NCI-H187 treated with DMSO at 0.1 percent for 48 hours (cell line): ENCODE measurements at places on chromosomes 1 and 21.

GRCh38 chr1:53532912-53533311 is 73.7 kb downstream of the DMRTB1 start:
- DNase-seq = no peak

DNA sequence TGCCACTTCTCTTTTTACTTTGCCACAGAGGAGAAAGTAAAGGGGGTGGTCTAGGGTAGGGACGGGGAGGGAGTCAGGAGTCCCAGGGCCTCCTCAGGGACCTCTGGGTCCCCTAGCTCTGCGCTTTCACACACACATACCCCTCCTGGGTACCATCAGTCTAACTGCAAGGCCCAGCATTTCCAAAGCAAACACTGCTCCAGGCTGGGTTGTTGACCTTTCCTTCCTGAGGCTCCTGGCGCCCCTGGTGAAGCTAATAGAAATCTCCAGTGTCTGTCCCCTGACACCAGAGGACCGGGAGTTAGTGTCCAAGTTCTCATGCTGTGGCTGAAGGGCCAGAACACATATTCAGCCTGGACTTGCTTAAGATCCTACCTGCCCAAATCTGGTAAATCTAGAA is 3.9 kb downstream of the TMEM63A start:
- DNase-seq = no peak

- DNase-seq = no peak
Measured at GRCh38 chr1:170853302-170853701, 82.0 kb upstream of the MROH9 start.

DNA sequence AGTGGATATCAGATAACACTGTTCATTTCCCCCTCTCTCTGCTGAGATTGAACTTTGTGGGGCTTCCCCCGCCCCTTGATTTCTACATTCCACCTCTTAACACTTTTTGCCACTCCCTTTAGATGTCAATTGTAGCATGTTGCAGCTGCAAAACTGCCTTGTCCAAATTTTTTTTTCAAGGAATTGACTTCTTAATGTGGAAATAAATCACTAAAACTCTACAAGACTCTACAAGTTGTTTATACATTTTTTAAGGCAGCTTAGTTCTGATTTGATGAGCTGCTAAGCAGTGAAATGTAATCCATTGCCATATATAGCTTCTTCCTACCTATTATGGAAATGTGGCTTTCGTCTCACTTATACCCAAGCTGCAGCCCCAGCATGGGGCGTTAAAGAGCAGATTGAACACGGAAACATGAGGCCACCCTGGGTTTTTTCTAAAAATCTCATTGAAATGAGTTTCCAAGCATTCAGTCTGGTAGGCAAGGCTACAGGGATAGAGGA is 132.2 kb downstream of the SYT2 start:
- no peak for DNase-seq

- DNase-seq = no peak
Measured at GRCh38 chr1:47972864-47973432, 24.2 kb downstream of the TRABD2B start.

GRCh38 chr1:1973716-1974642 is 29.6 kb downstream of the CFAP74 start:
- no peak for DNase-seq

- DNase-seq = no peak
Measured at GRCh38 chr21:15247613-15248012, 182.8 kb upstream of the NRIP1 start.

DNA sequence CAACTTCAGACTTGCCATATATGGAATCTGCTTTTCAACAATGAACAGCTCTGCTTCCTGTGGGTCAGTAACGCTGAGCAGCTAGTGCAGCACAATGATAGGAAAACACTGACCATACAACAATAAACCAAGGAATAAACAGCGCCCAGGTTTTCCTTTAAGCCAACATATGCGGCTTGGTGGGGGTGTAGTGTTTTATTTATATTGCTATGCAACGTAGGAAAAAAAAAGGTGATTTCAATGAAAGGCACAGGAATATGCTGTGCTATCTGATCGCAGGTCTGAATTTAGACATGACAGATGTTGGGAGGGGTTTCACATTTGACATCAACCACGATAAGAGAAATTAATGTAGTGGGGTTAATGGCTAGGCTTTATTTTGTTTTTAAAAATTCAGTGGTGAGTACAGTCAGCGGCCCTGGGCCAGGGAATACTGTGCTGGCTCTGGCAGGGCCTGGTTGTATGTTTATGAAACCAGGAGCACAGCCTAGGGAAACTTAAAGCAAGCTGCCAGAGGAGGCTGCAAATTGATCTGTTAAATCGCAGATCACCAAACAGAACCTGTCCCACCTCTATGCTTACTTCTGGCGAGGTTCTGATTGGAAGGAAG is 4.3 kb downstream of the TSPAN2 start:
- DNase-seq = no peak

DNA sequence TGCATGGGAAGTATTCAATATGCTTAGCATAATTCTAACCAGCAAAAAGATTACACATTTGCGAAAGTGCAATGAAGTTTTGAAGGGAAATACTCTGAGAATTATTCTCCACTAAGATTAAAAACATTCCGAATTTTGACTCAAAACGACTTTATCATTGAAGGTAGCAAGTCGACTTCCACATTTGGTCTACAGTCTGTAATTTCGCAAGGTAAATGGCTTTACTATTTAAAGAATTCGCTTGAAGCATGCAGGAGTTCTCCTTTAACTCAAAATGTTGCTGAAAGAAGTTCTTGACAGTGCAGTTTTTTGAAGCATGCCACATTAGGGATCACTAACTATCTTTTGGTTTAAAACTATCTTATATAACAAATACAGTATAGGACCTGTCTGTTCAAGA is 161.0 kb upstream of the HP1BP3 start:
- no peak for DNase-seq

DNA sequence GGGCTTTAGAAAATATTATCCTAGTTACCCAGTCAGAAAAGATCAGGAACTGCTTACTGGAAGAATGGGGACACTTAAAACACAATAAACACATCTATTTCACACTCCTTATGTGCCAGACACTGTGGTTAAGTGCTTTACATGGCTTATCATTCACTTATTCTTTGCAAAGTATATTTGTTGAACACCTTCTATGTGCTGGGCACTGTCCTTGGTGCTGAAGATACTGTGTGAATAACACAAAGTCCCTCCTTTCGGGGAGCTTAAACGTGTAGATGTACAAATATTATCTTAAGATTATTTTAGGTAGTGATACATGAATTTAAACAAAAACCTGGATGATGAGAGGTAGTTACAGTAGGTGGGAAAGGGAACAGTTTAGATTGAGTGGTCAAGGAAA is 169.3 kb downstream of the ST6GALNAC5 start:
- no peak for DNase-seq

DNA sequence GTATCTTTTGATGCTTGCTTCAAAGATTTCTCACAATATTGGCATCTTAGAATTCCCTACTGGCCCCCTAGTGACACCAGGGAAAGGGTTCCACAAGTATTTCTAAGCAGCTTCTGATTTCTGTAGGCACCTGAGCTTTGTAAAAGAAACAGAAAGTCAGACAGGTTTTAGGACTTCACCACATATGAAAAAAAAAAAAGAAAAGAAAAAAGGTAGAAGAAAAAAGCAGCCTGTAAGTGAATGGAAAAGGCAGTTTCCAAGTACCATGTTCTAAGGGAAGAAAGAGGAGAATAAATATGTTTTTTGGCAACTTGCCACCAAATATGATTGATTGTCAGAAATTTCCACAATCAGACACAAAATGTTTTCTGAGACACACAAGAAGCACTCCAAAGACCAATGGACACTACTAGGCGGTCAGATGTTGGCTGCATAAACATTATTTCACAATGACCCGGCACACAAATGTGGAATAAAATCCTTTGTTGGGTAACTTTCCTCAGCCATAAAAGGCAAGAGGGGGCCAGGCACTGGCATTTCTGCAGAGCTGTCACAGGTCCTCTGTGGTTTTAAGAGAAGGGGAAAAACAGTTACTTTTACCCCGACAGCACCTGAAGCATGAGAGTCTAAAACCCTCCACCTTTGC is 12.7 kb upstream of the CPLANE2 start:
- DNase-seq = no peak

DNA sequence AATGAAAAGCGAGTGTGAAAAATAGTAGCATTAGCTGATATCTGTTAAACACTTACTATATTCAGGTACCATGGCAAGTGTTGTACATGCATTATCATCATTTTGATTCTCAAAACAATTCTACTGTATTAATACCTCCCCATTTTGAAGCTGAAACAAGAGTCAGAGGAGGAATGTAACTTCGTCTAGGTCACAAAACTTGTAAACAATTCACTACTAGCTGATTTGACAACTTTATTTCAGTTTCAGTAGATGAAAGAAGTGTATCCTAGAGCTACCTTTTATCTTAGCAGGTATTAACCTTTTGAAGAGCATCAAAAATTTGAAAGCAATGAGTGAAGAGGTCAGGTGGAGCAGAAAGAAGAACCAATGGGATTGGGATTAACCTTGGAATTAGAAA is 1.6 kb downstream of the CD84 start:
- DNase-seq = no peak

GRCh38 chr1:232244426-232244825 is 385.5 kb downstream of the SIPA1L2 start:
- DNase-seq = no peak

DNA sequence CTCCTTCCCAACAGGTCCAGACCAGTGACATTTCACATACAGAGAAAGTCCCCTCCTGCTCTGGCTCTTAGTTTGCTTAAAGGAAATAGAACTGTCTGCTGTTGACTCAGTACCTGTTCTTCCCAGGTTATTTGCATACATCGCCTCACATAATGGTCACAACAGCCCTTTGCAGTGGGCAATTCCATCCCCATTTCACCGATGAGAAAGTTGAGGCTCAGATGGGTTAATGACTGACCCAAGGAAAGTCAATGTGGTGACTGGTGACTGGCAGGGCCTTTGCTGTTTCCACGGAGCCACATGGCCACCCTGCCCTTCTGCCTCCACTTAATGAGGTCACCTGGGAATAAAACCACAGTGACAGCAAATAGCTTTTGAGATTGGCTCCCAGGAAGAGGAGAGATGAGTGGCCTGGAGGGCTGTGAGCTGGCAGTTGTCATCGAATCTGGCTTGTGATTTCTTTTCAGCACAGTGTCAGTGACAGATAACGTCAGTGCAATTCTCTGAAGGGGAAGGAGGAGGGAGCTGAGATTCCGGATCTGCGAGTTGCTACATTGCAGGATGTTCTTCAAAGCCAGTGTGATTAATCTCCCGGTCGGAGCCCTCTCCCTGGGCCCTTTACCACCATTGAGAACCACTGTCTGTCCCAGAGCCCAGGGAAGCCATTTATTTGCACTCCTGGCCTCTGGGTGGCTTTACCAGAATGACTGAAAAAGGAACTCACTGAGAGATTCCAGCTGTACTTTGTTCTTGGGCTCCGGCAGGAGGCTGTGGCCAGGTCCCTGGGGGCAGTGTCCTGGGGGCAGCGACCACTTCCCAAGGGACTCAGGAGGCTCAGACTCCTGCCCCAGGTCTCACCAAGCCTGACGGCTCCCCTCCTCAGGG is 117.2 kb downstream of the CNIH3 start:
- DNase-seq = peak; percentile 19

DNA sequence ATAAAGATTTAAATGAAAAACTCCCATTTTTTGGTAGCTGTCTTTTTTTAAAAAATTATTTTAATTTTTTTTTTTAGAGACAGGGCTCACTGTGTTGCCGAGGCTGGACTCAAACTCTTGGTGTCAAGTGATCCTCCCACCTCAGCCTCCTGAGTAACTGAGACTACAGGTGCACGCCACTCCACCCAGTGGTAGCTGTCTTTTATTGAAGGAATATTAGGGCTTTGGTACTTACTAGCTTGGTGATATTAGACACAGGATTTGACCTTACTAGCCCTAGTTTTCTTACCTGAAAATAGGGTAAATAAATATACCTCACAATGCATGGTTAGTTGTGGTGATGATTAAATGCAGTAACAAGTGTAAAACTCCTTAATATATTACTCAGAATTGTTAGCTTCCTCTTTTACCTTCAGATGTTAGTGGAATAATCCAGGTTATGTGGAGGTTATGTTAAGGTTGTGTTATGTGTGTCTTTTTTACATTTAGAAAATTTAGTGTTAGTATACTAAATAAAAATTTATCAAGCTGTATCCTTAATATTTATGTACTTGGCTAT is 66.8 kb downstream of the PHACTR4 start:
- DNase-seq = no peak

DNA sequence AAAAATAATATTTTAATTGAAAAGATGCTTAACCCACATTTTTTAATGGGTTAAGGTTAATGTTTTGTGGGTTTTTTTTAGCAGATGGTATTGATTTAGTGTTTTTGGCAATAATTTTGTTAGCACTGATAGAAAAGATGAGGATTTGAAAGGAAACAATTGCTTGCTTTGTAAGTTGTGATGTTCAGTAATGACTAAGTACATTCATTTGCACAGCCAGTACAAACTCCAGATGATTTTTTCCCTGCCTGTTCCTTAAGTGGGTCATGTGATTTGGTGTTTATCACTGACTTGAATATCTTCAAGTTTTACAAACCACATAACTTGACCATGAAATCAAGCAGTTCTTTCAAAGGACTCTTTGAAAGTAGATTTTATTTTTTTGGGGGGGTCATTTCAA is 15.0 kb downstream of the DISP1 start:
- no peak for DNase-seq
